ENCODE measurements at places on chromosomes 7 and 10.

DNA sequence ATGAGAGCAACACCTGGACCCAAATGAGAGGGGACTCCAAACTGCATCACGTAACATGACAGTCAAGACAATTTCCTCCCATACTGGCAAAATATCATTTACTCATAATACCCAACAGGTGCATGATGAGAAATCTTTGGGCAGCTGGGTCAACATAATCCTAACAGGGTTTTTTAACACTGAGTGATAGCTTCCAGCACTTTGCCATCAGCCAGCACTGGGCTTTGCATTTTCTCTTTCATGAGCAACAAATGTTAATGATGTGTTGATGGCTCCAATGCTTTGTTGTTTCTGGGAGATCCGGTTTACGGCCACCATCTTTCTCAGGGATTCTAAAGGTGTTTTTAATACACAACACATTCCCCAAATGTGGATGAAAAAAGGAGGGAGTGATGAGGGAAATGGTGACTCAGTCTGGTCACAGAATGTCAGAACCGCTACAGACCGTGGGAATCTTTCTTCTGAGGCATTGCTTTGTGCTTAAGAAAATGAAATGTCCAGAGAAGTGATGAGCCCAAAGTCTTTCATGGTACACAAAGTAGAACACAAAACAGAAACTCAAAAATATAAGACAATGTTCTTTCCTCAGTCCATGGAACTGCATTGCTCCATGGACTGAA is 705.7 kb upstream of the IGFBP3 start:
- no peak for DNase-seq

DNA sequence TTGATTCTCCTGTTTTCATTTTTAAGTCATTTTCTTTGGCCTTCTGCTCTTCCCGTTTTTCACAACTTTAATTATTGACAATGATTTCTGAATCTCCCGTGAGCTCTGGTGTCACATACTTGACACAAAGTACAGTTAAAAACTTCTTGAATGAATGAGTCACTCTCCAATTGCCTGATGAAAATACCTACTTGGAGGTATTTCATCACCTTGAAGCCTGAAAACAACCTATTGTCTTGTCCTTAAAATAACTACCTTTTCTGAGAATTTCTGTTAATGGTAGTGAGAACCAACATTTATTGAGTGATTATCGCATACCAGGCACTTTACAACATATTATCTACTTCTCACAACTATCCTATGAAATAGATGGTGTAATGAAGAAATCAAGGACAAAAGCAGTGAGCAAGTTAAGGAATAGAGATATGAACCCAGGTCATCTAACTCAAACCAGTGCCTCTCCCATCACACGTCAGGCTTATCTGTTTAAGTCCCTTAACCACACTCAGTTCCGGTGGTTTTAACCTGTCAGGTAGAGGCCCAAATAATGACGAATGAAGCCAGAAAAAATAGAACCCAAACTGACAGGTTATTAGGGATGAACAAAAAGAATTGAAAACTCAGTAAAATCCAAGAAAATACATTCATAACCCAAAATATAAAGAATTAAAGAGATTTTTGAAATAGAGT is 11.6 kb downstream of the BET1 start:
- DNase-seq = no peak

DNA sequence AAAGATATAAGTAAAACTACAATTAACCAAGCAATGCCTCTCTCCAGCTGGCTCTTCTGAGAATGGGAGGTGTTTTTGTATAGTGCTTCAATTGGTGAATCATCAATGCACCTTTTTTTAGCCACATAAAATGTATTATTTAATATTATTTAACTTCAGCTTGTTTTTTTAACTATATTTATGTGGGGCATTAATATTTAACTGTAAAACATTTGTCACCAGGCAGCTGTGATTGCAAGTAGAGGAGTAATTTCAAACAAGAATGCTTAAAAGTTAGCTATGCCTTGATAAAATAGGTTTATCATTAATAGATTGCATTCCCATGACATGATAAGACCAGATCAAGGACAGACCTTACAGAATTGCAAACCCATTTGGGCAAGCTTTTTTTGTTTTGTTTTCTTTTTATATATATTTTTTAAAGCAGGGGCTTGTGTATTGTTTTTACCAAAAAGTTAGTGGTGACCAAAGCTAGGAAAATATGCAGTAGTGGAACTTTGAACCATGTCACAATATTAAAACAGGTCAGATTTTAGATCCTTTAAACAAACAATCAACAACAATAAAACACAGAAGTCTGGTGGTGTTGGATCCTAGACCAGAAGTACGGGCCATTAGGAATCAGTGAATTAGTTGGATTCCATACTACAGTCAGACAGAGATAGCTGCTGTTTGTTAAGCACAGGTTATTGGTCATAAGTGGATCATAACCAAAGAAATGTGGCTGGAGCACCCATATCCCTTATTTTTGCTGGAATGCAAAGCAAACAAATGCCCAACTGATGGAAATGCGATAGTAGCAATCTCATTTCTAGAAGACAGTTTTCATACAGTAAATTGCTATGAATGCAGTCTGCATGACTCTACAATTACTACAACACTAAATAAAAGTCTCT is 2.9 kb downstream of the CAV2 start:
- no peak for DNase-seq

DNA sequence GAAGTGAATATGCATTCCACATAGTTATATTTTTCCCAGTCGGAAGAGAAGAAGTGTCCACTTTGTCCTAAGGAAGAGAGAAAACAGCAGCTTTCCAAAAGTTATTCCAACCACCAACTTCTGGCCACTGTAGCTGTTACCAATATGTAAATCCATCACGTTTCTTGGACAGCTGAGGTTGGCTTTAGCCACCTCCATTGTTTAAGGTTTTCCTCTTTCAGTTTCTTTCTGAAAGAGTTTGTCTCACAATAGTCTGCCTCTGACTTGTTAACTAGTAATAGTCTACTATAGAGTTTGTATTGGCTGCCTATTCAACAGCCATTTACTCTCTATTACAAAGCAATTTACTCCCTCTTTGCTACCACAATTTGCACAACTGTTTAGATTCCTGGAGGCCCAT is 457.6 kb upstream of the LRRN3 start:
- no peak for DNase-seq

DNA sequence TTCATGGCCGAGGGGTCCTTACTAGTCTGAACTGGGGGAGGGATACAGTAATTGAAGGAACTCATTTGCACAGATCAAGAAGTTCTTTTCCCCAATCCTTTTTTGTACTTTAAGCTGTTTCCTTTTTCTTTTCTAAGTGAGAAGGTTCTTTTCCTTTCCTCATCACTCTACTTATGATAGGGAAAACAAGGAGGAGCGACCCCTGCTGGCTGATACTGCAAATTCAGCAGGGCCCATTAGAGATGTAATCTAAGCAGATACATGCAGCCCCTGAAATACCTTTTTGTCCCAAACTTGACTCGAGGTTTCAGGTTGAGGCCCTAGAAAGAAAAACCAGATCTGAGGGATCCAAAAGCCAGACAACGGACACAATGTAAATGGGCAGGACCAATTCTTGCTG is 305.5 kb downstream of the DNAJB9 start:
- no peak for DNase-seq

DNA sequence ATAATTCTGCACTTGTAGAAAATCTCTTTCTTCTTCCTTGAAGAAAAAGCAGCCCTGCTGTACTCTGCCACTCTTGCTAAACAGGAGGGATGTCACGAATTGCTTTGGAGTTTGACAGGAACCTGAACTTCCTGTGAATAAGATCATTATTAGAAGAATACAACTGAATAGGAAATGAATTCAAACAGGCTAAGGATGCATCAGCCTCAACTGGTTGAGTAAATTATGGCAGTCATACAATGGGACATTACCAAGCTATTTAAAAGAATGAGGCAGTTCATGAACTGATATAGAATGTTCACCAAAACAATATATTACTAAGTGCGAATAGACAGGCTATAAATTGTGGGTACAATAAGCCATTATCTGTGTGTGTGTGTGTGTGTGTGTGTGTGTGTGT is 97.1 kb upstream of the DOCK1 start:
- DNase-seq = no peak

DNA sequence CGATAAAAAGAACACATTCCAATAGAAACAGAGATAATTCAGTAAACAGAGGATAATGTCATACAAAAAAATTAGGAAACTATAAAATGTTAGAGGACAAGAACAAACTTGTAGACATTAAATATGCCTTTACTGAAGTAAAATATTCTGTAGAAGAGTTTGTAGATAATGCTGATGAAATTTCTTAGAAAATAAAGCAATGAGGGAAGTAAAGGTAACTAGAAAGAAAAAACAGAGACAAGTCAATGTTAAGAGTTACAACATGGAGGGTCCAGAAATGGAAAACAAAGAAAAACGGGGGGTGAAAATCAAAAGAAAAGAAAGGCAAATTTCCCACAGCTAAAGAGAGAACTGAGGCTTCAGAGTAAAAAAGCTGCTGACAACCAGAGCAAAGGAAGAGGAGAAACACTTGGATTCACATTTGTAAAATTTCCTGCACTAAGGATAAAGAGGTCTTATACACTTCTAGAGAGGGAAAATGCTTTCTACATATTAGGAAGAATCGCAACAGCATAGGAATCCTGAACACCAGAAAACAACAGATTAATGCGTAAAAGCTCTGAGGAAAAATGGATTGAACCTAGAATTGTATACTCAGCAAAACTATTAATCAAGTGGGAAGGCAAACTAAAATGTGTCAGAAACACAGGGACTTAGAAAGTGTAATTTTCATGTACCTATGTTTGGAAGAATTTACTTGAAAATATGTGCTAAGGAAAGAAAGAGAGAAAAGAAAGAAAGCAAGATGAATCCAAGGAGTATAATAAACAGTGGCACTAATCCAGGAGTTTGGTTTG is 55.0 kb upstream of the AGR3 start:
- no peak for DNase-seq

All from pulmonary artery endothelial cell (primary cell).